ENCODE measurements at places on chromosomes 6 and 20.

DNA sequence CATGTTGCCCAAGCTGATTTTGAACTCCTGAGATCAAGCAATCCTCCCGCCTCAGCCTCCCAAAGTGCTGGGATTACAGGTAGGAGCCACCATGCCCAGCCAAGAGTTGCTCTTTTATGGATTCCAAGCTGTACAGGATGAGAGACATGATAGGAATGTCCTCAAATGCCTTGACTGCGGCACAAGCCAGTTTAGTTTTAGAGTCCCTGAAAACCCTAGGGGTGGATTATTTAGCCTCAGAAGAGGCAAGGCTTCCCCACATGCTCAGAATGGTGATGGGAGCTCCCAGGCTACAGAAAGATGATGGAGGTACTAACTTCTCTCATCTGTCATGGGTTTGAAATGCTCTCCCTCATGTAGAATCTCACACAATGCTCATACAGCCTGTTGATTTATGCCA is 280.5 kb upstream of the PRND start:
- DNase-seq, result no peak

DNA sequence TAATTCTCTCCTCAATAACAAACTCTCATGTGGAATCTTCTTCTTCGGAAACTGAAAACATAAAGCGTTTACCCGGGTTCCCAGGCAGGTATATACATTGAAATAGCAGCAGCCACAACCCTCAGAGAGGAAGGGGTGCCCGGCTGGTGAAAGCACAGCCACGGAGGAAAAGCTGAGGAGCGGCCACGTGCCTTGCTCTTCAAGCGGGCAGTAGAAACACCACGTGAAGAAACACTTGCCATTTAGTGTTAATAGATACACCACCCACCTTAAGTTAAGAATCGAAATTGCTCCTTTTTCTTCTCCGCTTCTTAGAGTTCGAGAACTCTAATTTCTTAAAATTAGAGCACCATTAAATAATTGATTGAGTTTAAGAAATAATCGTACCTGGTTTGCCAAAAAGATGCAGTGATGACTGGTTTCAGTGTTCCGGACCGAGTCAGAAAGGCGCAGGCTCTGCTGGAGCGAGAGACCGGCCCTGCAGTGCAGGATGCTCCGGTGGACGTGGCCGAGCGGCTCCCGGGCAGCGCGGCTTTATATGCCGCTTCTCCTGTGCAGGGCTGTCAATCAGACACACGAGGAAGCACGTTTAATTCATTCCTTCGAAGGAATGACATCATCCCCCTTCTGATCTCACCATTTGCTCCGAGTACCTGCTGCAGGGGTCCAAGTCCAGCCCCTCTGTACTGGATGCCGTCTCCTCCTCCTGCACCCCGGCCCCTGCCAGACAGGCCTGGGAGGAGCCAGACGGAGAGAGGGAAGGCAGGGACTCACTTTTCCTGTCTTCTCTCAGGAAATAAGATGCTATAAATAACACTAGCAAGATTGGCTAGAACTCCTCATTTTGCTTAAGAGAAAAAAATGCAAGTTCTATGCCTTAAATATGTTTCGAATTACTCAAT is at the start of gene THBS2:
TSS of gene THBS2 (minus strand) at position 510 of the 902 bp plus-strand sequence. CDS start 3,062 bp downstream, outside the sequence.
- no peak for DNase-seq

DNA sequence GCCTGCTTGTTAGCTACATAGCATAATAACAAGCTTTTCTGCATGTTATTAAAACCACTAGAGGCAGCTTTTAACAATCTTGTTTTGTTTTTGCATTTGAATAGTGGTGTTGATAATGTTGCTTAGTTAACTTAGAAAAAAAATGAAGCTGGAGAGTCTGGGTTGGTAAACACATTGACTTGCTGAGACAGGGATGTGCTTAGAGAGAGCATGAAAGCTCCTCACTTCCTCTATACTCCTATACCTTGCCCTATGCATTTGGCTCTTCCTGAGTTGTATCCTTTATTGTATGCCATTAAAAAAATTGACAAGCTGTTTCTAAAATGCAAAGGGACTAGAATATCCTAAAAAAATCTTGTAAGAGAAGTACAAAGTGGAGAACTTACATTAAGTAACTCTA is 13.6 kb downstream of the FAM83B start:
- DNase-seq, result no peak

DNA sequence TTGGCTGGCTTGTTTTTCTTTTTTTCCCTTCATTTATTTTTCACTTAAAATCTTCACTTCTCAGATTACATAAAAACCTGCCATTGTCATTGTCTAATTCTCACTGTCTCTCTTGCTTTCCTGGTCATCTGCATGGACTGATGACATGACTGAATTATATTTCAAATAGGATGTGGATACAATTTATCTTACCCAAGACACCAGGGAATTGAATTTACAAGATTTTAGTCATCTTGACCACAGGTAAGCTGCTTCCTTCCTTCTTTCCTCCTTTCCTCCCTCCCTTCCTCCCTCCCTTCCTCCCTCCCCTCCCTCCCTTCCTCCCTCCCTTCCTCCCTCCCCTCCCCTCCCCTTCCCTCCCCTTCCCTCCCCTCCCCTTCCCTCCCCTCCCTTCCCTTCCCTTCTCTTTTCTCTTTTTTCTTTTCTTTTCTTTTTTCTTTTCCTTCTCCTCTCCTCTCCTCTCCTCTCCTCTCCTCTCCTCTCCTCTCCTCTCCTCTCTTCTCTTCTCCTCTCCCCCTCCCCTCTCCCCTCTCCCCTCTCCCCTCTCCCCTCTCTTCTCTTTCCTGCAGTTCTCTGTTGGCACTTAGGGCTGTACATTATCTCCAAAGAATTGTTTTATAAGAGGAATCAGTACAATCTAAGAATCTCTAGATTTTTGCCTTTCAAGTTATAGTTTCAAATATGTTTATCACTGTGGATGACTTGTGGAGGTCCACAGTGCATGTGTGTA is 171.5 kb downstream of the CARMIL1 start:
- no peak for DNase-seq

Measured in stimulated activated CD4-positive, alpha-beta T cell treated with anti-CD3 and anti-CD28 coated beads, Interleukin-15, amount 100 ng/mL, for 24 hours (primary cell).